ENCODE measurements at places on chromosomes 3 and 15.

DNA sequence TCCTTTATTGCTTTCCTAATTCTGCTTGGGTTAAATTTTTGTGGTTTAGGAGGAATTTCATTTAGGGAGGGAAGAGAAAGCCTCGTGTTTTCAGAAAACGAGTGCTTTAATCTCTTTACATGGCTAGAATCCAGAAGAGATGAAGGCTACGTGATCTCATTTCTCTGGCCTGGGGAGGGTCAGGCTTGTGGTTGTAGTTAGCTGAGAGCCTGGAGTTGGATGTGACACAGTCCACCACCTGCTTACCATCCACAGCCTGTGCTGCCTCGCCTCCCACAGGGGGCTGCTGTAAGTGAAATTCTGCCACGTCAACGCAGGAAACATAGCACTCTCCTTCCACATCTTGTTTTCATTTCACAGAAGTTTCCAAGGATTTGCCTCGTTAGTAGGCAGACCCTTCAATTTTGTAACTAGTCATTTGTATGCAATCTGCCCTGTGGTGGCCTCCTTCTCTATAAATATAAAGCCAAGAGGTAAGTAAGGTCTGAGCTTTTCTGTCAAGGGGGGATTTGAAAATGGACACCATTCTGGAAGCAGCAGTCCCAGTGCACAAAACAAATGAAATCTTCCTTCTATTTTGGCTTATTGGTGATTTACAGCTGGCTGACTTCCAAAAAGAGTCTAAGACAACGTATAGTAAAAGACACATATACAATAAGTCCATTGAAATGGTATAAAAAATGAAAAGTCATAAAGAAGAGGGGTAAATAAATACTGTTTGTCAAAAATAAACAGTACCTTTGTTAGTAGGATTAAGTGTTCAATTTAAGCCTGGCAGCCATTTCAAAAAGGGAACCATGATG is 3.4 kb downstream of the GXYLT2 start:
- no peak for DNase-seq

DNA sequence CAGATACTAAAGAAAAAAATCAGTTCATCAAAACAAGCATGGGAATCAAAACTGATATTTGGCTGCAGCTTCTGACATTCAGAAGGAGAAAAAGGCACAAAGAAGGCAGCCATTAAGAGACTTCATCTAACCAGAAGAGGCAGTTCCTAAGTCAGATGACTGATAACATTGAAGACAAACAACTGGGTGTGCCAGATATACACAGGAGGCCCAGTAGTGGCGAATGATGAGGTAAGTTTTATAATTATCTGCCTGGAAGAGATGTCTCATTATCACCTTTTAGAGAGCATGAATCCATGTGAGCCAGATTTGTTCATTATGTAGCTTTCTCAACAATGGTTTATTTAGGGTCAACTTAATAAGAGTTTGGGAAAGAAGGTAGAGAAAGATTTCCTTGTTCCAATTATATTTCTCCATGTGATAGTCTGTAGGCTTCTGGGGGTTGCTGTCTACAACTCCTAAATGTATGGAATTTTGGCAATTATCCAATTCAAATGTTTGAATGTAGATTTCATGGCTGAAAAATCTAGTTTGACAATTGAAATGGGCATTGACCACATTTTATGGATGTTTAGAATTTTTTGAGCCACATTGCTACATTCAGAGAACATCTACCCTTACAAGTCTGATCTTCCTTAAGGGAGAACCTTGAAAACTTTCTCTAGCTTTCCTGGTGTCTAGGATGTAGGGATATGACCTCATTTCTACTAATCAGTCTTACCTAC is 50.4 kb upstream of the RASGRF1 start:
- DNase-seq = no peak

DNA sequence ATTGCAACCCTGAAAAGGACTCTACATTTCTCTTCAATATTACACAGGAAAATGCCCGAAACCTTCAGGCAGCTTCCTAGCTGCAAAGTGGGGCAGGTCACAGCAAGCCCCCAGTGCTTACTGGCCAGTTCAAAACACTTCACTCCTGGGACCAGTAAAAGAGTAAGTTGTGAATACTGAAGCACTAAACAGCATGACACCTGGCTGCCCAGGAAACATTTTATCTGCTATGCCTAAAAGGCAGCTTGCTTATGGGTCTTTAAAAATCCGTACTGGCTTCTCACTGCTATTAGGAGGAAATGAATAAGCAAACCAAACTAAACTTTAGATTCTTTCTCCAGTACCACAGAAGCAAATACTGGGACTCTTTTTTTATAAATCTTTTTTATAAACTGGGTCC is 457.9 kb upstream of the ALCAM start:
- DNase-seq = no peak

DNA sequence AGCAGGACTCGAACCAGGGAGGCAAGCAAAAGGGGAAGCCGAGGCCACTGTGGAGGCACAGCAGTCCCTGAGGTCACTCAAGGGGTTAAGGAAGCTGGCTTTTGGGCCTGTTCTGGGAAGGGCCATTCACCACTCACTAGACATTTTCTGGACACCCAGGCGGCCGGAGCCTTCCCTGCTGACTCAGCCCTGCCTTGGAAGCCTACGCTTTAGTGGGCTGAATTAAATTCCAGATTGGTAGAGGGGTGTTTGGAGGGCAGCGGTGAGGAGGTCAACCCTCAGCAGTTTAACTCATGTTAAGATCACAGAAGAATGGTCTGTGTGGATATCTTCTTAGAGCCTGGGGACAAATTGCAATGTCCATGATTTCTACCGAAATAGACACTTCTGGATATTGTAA is 152.8 kb downstream of the GABRG3 start:
- no peak for DNase-seq

DNA sequence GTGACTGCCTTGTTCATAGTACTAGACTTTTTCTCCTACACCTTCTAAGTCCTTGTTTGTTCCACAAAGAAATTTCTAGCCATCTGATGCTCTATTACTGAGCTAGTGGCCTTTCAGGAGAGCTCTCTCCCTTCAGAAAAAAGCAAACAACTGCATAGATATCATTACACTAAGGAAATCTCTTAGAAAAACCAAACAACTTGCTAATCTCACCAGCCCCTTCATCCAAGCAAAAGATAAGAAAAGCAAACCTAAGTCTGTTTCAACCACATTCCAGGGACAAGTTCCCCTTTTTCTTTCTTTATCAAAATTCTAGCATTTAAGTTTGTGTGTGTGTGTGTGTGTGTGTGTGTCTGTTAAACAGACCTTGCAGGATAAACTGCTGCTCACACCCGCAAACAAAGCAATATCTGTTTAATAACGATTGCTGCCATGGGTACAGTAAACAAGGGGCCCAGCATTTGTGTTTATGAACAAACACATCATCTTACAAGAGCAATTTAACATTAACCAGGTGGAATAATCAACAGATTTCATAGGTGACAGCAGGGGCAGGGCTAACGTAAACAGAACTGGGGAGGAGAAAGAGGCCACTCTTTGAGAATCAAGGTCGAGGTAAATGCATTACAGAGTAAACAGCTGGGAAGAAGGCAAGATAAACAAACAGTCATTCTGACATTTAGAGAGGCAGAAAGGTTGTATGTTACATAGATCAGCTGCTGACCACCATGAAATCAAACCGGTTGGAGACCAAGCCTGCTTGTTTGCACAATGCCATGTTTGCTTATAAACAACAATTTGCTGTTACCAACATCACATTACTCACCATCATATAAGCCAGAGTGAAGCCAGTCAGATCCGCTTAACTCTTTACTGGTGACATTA is 375.1 kb downstream of the FOXP1 start:
- DNase-seq = no peak

GRCh38 chr15:71273731-71274447 is 158.6 kb downstream of the THSD4 start:
- DNase-seq = no peak

DNA sequence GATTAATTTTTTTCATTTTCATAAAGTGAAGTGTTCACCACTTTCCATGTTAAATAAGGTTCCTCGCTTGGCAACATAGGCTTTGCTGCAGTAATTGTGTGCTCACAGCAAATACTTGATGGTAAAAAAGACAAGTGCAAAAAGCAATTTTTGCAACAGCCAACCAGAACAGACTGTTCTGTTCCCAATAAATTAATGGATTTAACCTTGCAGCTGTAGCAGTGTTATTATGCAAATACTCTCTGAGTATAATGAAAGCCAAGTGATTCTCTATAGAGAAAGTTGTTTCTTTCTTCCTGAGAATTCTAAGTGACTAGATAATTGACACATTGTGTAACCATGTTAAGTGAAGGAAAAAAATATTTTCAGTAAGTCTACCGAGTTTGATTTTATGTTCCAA is 183.7 kb upstream of the NAALADL2 start:
- no peak for DNase-seq

DNA sequence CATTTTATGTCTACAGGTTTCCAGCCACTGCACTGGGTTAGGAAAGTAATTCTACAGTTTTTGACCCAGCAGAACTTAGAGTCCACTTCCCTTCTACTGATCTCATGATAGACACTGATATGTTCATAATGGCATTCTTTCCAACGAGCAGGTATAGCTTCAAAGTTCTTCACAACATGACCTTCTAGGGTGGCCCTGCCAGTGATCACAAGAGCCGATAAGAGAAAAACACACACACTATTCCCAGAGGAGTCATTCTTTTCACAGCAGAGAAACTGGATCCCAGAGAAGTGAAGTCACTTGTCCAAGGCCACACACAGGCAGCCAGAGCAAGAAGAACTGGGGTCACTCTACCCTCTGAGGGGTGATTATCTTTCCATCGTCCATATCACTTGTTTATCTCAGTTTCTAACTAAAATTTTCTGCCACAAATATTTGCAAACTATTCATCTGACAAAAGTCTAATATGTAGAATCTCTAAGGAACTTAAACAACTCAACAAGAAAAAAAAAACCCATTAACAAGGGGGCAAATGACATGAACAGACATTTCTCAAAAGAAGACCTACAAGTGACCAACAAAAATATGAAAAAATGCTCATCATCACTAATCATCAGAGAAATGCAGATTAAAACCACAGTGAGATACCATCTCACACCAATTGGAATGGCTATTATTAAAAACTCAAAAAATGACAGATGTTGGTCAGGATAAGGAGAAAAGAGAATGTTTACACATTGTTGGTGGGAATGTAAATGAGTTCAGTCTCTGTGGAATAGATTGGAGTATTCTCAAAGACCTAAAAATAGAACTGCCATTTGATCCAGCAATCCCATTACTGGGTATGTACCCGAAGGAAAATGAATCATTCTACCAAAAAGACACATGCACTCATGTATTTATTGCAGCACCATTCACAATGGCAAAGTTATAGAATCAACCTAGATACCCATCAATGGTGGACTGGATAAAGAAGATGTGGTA is 31.5 kb downstream of the SPTSSB start:
- no peak for DNase-seq

DNA sequence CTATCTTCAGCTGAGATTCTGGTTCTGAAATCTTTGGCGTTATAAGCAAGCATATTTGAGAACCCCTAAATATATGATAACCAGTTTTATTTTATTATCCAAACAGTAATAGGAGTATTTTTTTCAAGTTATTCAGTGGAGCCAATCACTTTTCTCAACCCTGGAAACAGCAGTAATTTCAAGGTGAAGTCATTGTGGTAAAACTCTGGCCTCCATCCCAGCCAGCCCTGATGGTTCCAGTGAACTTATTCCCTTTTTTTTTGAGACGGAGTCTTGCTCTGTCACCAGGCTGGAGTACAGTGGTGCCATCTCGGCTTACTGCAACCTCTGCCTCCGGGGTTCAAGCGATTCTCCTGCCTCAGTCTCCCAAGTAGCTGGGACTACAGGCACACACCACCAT is 545.4 kb upstream of the IL12A start:
- DNase-seq = no peak

DNA sequence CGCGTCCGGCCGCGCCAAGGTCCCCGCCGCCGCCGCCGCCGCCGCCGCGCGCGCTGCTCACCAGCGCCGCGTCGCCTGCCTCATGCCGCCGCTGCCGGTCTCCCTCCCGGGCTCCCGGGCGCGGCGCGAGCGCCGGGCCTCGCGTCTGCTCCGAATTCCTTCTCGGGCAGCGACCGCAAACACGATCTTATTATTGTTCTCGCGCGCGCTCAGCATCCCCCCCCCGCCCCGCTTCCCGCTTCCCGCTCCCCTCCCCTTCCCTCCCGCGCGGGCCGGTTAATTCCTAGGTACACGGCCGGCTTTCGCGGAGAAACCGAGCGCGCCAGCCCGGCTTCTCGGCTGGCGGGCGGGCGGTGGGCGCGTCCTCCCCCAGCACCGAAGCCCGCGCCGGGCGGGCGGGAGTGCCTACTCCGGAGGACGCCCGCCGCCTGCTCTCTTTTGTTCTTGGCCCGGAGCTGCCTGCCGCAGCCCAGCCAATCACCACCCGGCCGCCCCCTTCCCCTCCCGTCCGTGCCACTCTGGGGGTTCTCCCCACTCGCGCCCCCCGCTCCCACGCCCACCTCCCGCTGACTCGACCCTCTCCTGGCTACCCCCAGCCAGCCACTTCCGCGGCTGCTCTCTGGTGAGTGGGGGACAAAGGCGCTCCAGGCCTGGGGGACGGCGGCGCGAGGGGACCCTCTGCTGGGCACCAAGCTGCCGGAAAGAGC is at the start of gene HDGFL3:
Gene HDGFL3 (minus strand): TSS at position 164 of the 707 bp plus-strand sequence. CDS start 409 bp downstream, outside the sequence.
- peak; percentile 61 for DNase-seq

DNA sequence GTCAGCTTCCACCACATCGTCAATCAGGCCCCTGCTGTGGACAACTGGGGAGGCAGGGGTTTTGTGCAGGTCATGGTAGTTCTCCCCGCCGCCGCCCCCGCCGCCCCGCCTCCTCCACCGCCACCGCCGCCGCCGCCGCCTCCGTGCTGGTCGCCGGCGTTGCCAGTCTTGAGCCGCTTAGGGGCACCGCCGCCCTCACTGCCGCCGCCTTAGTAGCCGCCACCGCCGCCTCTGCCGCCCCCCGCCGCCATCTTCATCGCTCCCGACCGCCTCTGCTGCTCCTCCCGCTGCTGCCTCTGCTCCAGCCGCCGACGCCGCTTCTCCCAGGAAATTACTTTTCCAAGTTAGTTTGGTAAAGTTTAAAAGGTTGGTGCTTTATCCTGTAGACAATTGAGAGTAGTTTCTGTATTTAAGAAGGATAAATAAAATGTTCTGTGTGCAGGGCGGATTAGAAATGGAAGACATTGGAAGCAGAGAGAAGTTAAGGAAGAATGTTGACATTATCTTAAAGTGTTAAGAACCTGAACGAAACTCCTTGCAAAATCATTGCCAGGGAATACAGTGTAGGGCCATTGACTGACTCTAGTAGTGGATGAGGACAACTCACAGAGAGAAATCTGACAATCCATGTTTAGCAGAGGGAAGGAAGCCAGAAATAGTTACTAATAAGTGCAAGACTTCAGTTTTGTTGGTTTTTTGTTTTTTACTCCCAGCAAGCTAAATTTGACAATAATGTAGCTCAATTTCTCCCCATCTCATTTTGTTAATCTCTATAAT is 53.0 kb upstream of the GOLGA8A start:
- no peak for DNase-seq

DNA sequence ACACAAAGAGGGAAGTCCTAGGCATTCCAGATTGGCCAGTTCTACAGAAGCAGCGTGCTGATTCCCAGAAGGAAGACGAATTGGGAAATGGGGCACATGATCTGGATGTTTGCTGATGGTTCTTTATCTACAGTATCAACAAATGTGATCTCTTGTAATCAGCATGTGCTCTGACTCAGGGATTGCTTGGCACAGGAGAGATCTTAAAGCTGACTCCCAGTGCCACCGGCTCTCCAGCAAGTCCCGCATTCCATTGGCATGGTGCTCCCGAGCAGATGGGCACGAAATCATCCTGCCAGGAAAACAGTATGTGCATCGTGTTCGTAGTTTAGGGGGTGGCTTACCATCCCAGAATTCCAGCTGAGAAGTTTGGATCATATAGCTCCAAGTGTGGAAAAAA is 259.9 kb upstream of the NR2F2 start:
- DNase-seq = no peak

- no peak for DNase-seq
Measured at GRCh38 chr3:53941184-53941583, 49.5 kb upstream of the SELENOK start.

- DNase-seq = no peak
Measured at GRCh38 chr3:17243621-17244020, 358.9 kb downstream of the PLCL2 start.
